ENCODE measurements at places on chromosomes 11 and 22.

DNA sequence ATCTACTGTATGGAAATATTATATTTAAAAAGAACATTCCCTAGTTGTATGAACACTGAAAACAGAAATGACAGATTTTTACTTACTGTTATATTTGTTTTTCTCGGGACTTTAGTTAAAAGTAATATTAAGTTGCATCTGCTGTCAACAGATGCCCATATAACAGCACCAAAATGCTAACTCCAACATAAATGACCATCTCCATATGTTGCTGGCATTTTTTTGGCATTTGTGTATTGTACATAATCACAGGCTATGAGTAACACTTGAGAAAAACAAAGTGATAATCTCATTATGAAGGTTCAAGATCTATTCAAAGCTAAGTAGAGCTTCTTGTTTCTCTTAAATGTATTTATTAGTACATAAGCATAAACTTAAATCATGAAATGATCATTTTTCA is 172.0 kb downstream of the CNTN5 start:
- DNase-seq = no peak

DNA sequence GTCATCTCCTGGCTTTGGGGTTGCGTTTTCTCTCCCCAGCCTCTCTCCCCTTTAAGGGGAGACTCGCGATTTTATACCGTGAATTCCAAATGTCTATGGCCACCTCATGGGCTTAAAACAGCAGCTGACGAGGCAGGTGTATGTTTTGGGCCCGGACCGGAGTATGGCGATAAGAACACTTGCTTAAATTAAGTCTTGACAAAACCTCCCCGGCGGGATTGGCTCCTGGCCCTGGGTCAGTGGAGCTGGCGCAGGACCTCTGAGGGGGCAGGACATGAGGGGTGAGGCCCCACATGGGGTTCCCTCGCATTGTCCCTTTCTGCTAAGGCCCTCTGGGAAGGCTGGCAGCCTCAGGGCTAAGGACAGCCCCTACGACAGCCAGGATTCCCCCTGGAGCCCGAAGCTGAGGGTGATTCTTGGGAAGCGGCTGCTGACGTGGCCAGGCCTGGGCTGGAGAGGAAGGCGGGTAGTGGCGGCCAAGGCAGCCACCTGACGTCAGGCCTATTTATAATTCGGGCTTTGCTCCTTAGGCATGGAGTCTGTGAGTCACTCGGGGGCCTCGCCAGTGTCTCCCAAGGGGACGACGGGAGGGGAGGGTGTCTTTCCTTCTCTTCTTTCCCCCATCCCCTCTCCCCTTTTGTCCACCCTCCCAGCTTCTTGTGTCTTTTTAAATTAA is 12.7 kb downstream of the MYO18B start:
- DNase-seq = no peak

GRCh38 chr22:27517361-27518155 is 284.0 kb downstream of the MN1 start:
- no peak for DNase-seq

DNA sequence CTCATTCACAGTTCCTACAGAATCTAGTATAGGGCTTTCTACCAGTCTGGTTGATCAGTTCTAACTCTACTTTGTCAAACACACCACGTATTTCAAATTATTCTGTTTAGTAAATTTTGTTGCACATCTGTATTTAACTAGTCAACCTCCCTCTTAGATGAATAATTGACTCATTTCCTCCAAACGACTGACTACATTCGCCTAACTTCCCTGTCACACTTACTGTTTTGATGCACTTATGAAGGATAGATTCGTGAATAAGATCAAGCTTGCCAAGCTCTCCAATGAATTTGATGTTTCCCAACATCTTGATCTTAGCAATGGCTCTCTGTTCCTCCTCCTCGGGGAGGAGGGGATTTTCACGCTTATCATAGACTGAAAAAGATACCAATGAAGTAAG is 5.0 kb downstream of the EIF4G2 start:
- no peak for DNase-seq

DNA sequence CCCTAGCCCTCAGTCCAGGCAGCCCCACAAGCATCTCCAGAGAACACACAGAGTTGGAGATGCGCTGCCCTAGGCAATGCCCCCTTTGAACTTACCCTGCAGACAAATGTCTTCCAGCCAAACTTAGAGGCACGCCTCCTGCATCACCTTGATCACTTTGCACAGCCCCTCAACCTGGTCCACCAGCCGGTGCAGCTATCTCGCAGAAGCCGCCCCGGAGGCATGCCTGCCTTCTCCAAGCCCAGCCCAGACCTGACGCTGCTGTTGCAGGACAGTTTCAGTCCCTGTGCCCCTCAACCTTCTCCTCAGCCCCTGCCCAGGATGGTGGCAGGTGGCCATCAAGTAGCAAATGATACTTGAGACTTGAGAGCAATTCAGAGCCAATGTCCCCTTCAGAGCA is 16.7 kb upstream of the POU2AF1 start:
- DNase-seq = no peak

DNA sequence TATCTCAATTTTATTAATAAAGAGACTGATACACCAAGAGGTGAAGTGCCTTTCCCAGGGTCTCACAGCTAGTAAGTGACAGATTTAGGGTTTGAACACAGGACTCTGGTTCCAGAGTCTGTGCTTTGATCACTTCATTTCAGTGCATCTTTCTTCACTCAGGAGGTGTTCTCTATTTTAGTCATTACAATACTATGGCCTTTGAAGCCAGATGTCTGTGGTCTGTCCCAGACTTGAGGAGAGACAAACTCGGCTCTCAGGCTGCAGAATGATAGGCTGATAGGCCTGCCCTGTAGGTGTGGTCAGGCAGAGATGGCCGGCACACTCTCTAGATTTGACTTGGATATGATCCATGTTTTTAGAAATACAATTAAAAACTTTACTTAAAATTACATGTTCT is 478.5 kb upstream of the CCDC90B start:
- no peak for DNase-seq

- no peak for DNase-seq
Observed at GRCh38 chr11:103699656-103700055, 336.8 kb upstream of the DDI1 start.

DNA sequence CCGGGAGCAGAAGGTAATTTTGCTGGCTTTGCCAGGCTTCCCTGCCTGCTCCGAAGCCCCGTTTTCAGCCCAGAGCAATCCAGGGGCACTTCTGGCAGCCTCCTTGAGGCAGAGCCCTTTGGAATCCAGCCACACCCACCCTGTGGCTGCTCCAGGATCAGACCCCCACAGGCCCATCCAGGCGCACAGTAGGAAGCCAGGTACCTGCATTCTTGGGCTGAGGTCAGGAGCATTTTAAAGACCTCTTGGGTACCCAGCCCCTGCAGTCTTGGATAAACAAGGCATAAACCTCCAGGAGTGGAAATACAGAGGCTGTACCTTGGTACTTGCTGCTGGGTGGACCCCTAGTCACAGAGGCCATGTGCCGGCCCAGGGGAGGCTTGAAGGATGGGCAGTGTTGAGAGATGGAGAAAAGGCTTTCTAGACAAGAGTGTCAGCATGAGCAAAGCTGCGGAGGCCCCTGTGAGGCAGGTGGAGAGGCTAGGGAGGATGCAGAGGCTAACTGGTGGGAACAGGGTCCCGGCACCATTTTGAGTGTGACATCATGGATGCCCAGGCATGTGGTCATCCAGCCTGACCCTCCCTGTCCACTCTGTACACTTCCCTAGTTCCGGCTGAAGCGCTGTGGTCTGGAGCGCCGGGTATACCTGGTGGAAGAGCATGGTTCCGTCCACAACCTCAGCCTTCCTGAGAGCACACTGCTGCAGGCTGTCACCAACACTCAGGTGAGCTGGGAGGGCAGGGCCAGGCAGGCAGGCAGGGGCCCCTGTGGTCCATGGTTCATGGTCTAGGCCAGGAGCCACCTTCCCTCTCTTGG is 3.9 kb downstream of the MUS81 start:
- DNase-seq = no peak

Measured in GM12878 (cell line).